Renal cortex interstitium (tissue), 15 donors: ENCODE measurements at places on chromosomes 5 and 9.
A peak's percentile ranks its signal among the peaks of the same experiment; 100 is the strongest.

DNA sequence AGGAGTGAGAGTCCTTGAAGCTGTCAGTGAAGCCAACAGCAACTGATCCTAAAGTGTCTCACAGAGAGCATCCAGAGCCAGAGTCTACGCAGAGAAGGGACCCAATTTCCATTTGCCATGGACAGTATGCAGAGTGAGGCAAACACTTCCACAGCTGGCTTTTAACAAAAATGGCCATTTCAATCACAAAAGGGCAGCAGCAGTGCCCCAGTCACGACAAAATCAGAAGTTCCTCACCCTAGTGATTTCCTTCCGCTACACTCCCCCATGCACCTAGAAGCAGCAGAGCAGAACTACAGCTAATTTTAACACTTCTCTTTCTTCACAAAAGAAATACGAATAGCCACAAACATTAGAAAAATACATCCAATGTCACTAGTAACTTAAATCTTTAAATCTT, 27.9 kb downstream of the FBXW11 start:
- no peak for DNase-seq

DNA sequence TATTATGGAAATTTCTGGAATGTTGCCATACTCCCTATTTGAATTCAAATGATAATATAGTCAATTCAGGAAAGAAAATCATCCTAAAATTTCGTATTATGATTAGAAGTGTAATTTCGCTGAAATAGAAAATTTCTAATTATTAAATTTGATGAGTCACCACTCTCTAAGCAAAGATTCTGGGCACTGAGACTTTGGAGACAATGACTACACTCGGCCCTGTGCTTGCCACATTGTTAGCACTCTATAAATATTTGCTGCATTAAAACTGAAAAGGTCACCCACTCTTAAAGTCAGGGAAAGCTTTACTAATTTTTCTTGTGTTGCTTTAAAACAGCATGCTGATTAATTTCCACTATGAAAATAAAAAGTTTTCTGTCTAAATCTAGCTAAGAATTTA, 240.3 kb downstream of the TLE4 start:
- DNase-seq = no peak

DNA sequence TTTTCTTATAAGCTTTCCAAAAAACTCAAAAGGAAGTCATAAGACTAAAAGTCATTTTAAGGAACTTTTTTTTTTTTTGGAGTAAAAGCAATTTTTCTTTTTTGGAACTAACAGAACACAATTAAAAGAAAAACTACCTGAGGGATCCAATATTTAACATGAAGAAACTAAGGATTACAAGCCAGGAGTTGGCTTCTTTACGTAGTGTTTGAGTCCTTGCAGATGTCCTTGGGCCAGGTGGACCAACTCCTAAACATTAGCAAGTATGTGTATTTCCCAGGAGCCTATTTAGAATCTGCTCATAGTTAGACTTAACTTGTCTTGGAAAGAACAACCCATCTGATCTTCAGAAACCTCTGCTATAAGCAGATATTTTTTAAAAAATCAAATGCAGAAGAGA, 154.1 kb upstream of the EFNA5 start:
- DNase-seq = no peak

GRCh38 chr5:131509801-131510200, 125.2 kb downstream of the RAPGEF6 start:
- DNase-seq = no peak

DNA sequence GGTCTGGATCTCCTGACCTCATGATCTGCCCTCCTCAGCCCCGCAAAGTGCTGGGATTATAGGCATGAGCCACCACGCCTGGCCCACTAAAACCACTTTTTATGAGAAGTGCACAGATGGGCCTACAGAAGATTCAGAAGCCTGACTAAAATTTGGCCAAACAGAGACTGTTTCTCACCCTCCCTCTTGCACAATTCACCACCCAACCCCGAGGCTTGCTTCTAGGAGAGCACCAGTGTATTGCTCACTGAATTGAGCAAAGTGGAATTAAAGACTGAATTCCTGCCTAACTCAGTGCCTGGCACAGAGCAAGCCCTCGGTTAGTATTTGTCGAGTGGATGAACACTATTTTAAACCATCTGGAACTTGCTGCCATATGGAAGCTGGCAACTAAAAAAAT, 3.4 kb upstream of the DCTN4 start:
- no peak for DNase-seq

- DNase-seq = no peak
Measured at GRCh38 chr9:96376891-96377874, 6.3 kb downstream of the SLC35D2 start.

DNA sequence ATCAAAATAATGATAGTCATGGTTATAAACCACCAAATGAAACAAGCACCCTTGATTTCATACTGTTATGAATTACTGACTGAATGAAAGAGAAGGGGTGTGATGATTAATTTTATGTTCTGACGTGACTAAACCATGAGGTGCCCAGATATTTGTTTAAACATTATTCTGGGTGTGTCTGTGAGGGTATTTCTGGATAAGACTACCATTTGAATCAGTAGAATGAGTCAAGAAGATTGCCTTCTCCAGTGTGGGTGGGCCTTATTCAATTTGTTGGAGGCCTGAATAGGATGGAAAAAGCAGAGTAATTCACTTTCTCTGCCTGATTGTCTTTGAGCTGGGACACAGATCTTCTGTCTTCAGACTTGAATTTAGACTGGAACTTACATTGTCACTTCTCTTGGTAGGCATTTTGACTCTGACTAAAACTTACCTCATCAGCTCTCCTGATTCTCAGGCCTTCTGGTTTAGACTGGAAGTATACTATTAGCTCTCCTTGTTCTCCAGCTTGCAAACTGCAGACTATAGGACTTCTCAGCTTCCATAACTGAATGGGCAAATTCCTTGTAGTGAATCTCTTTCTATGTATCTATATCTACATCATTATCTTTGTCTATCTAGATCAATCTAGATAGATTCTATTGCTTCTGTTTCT, 321.9 kb upstream of the TARS1 start:
- no peak for DNase-seq

GRCh38 chr5:14665101-14665822, 744 bp downstream of the OTULIN start:
- no peak for DNase-seq

DNA sequence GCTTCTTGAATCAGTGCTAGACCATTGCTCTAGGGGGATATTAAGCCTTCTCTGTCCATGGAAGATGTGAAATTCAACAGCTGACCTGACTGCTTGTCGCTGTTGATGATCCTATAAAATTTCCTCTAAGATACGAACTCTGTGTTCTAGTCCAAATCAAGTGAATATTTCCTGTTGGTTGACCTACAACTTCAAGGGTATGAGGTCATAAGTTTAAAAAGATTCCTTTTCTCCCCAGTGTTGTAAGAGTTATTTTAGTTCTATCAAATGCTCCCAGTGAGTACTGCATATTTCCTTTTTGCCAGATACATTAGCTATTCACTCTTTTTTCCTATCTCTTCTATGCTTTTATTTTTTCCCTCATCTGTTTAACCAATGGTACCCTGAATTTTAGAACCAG, 102.9 kb upstream of the CCDC152 start:
- no peak for DNase-seq

DNA sequence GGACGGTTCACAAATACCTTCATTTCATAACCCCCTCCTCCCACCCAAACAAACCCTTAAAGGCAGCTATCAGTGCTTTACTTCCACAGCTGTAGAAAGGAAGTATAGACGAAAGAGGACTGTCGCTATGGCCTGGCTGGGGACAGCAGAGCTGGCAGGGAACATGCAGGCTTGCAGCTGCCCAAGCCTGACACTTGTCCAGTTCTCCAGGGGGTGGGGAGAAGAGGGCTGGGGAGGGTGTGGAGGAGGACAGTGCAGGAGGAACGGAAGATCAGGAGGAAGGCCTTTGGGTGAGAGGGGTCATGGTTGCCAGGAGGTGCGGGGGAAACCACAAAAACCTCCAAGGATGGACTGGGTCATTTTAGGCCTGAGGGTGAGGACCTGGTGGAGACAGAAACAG, 25.9 kb downstream of the ARPC5L start:
- DNase-seq = no peak

DNA sequence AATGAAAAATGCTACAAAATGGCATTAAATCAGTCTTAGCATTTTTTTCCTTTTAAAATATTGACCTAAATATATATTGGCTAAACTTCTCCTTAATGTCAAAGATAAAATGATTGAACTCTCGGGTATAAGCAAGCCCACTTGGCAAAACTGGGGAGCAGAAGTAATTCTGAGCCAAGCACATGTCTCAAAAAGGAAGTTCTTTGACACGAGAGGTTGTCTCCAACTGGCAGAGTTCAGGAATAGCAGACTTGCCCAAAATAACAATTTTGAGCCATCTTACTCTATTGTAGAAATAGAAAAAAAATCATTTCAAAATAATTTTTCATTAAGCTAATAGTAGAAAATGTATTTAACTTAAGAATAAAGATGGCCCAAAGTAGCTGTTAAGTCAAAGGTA, 10.4 kb upstream of the MLLT3 start:
- DNase-seq = no peak

DNA sequence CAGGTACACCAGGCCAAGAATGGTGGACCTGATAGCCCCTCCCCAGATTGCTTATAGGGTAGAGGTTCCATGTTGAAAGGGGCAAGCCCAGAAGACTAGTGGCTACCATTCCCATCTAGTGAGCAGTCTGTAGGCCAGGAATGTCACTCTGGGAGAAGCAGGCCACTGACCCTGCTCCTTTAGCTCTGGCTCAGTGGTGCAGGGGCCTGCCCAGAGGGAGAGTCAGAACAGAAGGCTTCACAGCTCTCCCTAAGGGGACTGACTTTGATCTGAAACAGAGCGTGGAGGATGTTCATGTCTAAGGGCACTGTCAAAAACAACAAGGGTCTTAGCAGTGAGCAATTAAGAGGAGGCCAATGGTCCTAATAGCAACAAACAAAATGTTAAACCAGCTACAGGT, 81.7 kb downstream of the ZNF354C start:
- no peak for DNase-seq

DNA sequence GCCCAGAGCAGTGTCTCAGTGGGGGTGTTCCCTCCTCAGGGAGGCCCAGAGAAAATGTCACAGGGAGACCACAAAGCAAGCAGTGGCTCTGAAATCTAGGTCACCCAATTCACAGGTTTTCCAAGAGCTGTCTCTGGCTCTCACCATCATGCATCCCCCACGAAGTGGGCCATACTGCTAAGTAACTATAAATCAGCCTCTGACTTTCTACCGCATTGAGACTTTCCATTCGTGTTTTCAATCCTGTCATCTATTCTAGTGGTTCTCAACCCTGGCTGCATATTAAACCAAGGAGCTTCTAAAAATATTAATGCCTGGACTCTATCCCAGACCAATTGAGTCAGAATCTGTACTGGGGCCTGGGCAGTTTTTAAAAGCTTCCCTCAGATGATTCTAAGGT, 2.0 kb upstream of the C1QTNF3 start:
- no peak for DNase-seq

GRCh38 chr5:132458226-132458560, 32.4 kb downstream of the IRF1 start:
- DNase-seq = no peak

DNA sequence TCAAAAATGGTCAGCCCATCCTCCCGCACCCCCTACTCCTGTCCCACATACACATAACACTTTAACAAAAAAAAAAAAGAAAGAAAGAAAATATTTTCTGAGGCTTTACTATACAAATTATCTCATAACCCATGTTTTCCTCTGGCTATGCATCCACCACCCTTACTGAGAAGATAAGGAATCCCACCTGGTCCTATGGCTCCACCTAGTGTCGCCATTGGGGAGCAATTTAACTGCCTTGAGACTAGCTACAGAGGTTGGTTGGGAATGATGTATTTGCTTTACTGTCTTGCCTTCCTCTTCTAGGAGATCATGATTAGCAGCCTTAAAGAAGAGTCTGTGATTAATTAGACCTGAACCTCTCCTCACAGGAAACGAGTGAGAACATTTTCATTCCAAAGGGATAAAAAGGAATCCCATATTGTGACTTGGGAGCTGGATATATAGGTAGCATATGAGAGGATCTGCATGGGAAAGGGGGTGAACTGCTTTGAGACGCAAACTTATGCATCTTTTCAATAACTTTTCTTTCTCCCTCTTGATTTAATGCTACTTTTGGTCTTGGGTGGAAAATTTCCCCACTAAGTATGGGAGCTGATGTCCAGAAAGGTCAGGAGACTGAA, 77.7 kb upstream of the SELENOP start:
- peak; percentile 57 for DNase-seq

DNA sequence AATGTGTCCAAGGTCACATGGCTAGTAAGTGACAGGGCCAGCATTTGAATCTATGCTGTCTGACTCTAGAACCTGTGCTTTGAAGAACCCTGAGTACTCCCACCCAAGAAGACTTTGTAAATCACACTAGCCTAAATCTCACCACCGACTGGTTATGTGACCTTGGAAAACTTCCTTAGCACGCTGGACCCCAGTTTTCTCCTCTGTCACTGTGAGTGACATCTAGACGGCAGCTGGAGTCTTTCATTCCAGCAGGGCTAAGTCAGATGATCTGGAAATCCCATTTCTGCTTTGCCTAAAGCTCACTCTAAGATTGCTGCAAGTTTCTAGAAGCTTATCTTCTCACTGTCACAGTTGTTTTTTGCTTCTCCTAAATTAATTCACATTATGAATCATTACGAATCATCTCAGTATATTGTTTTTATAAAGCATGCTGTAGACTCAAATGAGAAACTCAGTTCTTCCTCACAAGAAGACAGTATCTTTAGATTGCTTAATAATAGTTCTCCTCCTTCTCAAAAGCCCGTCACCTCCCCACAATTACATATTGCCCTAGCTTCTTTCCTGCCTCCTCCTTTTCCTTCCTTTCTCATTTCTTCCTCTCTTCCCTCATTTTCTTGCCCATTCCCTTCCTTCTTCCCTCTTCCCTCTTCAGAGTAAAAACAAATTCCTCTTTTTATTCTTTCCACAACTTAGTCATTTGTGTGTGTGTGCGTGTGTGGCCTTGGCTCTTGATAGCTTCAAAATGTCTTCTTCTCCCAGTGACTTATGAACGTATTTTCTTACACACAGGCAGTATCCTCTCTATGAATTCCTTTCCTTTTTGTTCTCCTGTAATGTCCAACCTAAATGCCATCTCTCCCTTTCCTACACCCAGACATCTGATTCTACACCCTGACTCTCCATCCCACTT, 16.8 kb downstream of the ALDOB start:
- no peak for DNase-seq

DNA sequence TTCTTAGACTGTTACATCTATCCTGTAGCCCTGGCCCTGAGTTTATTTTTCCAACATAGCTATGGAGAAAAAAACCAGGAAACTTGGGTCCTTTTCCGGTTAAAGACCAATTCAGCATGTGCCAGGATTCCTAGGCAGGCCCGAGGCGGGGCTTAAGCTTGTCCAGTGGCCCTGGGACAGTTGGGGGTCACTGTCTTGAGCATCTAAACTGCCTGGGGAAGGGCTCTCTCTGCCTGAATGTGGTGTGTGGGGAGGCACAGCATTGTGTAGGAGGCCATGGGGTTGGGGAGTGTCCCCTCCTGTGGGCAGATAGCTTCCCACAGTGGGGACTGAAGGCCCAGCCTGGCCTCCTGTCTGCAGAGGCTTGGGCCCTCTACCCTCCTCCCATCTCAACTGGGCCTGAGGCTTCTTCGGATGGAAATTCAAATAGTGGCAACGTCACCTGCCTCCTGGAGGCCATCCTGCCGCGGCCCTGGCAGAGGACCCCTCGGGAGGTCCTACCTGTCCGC, 88.8 kb downstream of the PHF2 start:
- DNase-seq = no peak
